GF-D8 (cell line): ENCODE measurements at places on chromosomes 5 and 9.

DNA sequence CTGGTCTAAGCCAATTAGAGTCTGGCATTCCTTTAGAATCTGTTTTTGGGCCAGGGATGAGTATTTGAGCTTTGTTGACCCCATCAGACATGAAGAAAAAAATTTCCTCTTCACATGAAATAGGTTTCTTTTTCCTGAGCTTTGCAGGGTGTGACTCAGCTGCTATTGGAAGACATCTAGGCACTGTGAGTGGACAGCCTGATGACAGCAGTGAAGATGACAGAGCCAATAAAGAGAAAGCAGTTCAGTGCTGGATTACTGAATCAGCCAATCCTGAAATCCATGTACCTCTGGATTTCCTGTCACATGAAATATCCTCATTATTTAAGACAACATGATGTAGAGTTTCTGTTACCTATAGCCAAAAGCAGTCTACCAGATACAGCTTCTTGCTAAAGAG lies 51.3 kb upstream of the GRIA1 start:
- no peak for DNase-seq

DNA sequence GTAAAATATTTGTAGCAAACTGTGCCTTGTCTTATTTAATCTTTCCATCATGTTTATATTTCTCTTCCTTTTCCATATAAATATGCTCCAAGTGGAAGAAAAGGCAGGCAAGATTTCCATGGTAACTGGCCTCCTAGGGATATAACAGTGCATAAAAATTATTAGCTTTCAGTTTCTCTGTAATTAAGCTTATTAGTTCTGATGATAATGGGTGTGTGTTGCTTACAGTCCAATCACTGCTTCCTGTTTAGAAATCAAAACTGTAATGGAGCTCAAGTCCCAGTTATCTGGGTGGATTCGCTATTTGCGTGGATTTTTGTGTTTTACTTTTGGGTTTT lies 213.0 kb downstream of the PJA2 start:
- DNase-seq, result no peak

- no peak for DNase-seq
Observed at GRCh38 chr9:110217656-110218099, 9.7 kb upstream of the C9orf152 start.

- DNase-seq, result no peak
Observed at GRCh38 chr5:145130996-145131395, 704.1 kb downstream of the PRELID2 start.

GRCh38 chr9:36820392-36820861 lies 213.6 kb downstream of the PAX5 start:
- DNase-seq, result no peak

DNA sequence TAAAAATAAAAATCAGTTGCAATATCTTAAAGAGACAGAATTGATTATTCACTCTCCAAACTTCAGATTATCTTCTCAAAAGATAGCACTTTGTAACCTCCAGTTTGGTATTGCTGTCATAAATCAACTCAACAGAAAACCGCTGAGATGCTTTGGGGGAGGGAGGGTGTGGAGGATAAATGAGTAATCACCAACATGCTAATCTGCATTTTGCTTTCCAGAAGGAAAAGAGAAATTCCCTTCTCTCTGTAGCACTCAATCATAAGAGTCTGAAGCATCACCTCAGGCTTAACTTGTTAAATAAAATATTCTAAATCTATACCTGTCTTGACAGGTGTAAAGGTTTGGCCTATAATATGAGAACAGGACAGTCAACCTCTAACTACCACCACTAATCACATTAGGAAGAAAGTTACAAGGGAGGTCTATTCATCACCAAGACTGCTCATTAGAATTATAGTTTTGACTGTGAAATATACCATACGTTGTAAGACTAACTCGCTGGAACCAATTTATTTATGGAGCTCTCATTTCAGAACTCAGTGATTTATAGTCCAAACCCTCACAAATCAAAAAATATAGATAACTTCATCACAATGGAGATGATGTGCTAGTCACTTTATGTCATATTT lies 89.0 kb downstream of the PIK3R1 start:
- DNase-seq, result no peak

- no peak for DNase-seq
Observed at GRCh38 chr5:34022121-34022705, 14.4 kb upstream of the AMACR start.

- DNase-seq, result no peak
Observed at GRCh38 chr9:123058834-123059233, 25.4 kb downstream of the GPR21 start.

- DNase-seq, result no peak
Observed at GRCh38 chr5:150640311-150641005, at the start of gene SYNPO. SYNPO (plus strand) TSS chr5:150640660; CDS start chr5:150648276, 7,616 bp downstream.

- no peak for DNase-seq
Observed at GRCh38 chr5:123422433-123423277, 548 bp downstream of the CEP120 start.

DNA sequence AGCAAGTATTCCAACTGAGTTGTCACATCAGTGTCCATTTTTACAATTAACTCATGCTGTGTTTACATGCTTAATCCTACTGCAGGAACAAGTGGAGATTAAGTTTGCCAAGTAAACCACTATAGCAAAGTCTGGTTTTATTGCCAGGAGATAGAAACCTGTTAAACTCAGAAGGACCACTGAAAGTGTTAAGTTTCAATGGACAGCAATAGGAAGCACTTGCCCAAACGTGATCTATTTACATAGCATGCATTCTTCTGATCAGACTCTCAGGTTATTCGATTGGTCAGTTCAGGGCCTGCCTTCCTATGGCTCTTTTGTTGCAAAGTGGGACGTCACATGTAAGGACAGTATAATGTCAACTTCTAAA lies 28.0 kb upstream of the IFNK start:
- no peak for DNase-seq

DNA sequence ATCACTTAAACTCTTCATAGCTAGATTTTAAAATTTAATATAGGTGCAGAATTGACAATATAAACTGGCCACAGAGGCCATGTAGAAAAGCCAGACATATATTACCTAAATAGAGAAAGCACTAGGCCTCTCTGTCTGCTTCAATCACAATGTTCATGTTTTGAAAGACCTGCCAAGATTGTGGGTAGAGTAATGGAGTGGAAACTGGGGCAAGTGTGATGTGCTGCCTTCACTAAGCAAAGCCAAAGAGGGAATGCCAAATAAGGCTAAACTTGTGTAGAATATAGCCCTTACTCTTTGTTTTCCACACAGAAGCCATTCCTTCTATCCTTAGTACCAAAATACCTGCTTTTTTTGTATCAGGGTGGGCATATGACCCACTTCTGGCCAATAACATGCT lies 15.1 kb upstream of the ISOC1 start:
- DNase-seq, result no peak

- no peak for DNase-seq
Observed at GRCh38 chr5:56481428-56482357, 248.6 kb upstream of the ANKRD55 start.

- DNase-seq, result no peak
Observed at GRCh38 chr5:40575921-40576320, 103.8 kb upstream of the PTGER4 start.

- DNase-seq, result no peak
Observed at GRCh38 chr9:120974181-120974580, 47.6 kb upstream of the TRAF1 start.

DNA sequence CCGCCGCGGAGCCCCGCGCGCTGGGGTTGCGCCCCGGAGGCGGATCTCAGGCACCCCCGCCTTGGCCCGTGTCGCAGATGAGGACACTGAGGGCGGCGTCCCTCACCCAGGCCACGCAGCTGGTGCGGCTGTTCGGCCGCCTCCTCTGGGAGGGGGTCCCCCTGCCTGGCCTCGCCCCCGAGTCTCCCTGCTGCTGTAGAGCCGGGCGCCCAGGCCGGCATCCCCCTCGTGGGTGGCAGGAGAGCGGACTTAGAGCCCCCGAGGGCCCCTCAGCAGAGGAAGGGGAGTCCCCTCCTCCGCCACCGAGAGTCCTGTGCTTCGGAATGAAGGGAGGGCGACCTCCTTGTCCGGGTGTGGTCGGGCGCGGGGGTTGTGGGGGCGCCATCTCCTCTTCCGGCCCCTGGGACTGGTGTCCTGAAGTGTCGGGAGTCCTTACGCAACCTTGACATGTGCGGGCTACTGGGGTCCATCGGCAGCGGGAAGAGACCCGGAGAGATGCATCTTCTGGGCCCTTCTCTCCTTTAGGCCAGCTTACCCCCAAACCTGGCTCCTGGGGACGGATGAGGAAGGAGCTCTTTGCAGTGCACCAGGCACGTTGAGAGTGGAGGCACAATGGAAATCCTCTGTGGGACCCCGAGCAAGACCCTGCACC lies 11.7 kb upstream of the EXOSC2 start:
- no peak for DNase-seq

GRCh38 chr5:152501294-152501693 lies 96.2 kb upstream of the NMUR2 start:
- no peak for DNase-seq

DNA sequence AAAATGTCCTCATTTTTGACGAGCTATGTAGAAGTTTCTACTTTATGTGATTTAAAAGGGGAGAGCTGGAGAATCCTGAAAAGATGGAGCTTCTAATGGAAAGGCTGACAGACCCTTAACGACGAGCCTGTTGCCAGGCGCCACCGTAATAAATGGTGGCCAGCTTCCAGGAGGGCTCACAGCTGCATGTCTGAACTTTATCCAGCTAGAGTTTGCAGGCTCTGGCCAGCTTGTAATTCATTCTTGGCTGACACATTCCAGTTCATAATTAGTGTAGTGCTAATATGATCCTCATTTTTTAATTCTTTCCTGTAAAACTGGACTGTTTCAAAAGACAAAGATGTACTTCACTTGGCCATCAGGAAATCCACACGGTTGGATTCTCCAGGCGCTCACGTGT lies 246.7 kb downstream of the GAS1 start:
- DNase-seq, result no peak

DNA sequence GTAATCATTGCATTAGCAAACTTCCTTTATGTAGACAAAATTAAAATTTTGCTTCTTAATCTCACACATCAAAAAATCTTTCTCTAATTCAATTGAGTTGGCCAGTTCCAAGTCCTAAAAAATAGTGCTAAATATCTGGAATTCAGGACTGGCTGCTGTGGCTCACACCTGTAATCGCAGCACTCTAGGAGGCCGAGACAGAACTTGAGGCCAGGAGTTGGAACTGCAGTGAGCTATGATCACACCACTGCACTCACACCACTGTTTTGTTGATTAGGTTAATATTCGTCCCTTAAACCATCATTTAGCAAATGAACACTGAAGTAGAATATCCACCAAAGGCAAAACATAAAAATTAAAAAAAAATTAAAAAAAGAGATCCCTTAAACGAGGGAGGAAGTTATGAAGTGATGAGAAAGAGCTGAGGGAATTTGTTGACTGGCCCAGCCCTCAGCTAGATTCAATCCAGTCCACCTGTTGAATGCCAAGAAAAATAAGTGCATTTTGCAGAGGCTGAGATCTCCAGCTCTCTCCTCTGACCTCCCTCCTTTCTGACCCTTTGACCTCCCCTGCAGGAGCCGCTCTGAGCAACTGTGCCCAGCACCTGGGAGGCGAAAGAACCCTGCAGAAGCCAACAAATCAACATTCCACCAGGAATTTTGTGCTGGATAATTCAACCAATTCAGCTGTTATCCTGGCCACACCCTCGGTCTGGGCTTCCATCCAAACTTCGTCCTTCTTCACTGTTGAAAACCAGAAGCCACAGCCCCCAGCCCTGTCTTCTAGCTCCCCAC lies 96.8 kb downstream of the OR2K2 start:
- DNase-seq, result no peak

GRCh38 chr9:121213136-121213806 lies 11.6 kb upstream of the RAB14 start:
- DNase-seq, result peak; percentile 64

DNA sequence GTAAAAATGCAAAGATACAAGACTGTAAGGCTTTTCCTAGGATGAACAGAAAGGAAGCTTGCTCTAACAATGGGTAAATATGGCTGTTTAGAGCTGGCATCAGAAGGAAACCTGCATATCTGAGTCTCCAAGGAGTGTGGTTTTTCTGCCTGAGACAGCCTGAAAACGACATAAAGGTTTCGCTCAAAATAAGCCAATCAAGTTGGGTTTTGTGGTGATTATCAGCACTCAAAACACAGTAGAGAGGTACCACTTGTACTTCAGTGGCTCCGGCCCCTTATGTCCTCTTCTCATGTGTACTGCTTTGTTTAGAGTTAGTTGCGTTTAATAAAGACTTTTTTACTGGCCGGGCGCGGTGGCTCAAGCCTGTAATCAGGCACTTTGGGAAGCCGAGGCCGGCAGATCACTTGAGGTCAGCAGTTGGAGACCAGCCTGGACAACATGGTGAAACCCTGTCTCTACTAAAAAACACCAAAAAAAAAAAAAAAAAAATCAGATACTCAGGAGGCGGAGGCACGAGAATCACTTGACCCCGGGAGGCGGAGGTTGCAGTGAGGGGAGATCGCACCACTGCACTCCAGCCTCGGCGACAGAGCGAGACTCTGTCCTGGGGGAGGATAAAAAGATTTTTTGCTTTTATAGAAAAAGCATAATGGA lies 39.4 kb downstream of the KLF9 start:
- DNase-seq, result no peak

- no peak for DNase-seq
Observed at GRCh38 chr5:140145818-140146522, 20.2 kb downstream of the IGIP start.
